Pancreas (tissue), 10 donors: ENCODE measurements at places on chromosomes 1 and 21.

GRCh38 chr1:33120436-33121231 lies 39.7 kb downstream of the AZIN2 start:
- DNase-seq = no peak

GRCh38 chr21:36538761-36539160 lies 58.8 kb upstream of the CLDN14 start:
- no peak for DNase-seq

- DNase-seq = no peak
These were observed 6.9 kb downstream of the CAMK1G start for GRCh38 chr1:209590405-209590804.

GRCh38 chr1:62337706-62338631 lies 18.7 kb upstream of the KANK4 start:
- DNase-seq = no peak

- DNase-seq = no peak
These were observed 316.8 kb downstream of the SETD4 start for GRCh38 chr21:35743571-35743970.

- DNase-seq = peak; percentile 16
These were observed 54.7 kb downstream of the RBM11 start for GRCh38 chr21:14270631-14271030.

DNA sequence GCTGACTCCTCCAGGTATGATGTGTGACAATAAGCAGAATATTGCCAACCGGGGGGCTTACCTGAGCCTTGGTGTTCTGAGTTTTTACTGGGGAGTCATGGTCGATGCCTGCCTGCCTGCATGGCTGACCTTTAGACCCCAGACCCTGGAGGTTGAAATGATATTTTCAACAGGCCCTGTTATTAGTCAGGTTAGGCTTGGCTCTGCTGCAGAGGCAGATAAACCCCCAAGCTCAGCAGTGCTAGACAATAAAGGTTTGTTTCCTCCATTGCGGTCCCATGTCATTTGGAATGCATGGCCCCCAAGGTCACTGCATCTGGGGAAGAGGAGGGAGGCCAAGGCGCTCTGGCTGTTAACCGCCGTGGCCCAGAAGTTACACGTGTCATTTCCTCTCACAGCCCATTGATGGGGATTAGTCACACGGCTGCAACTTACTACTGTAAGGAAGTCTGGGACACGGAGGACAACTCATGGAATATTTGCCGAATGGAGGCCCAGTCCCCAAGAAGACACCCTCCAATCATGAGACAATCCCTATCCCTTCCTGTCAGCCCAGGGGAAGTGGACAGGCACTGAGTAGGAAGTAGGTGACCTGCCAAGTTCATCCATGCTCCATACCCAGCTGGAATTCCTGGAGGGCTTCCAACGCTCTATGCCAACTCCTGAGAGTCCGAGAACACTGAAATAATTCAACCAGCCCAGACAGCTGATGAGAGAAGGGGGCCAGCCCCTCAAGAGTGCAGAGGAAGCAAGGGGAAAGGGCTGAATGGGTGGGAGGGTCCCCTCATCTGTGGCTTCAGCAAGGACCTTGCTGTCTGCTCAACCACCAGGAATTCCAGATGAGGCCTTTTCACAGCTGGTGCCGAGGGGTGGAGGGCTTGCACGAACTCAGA lies 97.3 kb downstream of the TAS1R2 start:
- no peak for DNase-seq

DNA sequence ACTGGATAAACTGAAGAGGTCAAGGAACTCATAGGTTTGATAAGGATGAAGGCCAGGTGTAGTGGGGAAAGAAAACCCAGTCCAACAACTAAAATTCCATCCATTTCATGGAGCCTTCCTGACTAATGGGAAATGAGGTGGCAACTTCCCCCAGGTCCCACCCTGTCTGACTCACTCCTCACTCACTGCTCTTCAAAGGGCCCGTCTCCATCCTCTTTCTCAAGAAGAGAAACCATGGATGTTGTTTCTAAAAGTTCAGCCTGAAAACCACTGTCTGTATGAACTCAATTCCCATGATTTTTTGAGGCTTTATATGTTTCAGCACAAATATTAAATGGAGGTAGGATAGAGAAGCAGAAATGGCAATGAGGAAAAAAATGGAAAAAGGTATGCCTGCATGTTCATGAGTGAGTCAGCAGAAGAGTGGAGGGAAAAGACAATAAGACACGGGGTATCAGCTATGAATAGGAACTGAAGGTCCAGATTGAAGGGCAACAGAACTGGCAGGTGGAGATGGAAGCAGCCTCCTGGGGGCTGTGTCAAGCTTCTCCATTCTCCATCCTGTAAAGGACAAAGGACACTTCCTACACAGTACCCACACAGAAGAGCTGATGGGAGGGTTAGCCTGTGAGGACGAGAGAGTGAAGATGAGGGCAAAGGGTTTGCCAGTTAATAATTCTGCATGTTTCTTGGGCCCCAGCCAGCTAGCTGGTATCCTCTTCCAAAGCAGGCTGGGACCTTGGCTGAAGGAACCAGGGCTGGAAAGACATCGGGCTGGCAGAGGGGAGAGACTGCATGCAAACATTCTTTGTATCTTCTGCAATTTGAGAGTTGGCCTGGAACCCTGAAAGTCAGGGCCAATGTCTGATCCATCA lies 5.5 kb upstream of the ELOVL1 start:
- no peak for DNase-seq

DNA sequence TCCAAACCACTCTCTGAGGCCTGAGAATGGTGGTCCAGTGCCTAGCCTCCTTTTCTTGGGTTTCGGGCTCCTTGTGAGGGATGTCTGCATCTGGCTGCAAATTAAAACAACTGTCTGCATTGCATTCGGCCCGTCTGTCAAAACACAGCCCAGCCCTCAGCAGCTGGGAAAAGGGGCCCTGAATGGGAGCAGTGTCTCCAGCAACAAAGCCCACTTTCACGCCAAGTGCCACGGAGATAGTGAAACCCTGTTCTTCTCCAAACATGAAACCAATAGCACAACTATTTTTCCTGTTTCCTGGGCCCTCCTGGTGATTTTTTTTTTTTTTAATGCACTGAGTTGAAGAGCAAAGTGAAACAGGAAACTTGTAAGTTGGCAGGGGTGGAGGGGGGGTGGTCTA lies 138.4 kb downstream of the PLXNA2 start:
- no peak for DNase-seq

DNA sequence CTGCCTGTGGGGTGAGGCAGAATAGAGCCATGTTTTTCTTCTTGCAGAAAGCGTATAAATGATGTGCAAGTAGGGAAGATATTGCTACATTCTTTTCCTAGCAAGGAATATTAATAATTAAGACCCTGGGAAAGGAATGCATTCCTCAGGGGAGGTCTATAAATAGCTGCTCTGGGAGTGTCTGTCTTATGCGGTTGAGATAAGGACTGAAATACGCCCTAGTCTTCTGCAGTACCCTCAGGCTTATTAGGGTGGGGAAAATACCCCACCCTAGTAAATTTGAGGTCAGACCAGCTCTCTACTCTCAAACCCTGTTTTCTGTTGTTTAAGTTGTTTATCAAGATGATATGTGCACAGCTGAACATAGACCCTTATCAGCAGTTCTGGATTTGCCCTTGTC lies 155.9 kb upstream of the HMCN1 start:
- DNase-seq = no peak

DNA sequence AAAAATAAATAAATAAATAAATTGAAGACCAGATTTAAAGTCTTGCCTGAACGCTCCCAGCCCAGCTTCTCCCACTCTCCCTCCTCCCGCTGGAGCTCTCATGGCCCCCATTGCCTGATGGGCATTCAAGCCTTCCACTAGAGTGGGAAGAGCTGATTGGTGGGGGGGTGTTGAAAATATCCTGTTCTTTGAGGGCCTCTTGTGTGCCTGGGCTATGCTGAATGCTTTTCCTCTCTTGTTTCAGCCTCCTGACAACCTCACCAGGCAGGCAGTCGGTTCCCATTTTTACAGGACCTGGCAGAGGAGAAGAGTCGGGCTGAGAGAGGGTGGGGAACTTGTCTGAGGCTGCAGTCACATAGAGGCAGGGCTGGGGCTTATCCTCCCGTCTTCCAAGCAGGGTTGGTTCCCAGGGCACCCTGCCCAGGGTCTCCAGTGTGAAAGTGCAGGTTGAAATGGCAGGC lies 59.2 kb upstream of the SSBP3 start:
- DNase-seq = no peak

GRCh38 chr1:119108988-119109387 lies 31.5 kb downstream of the WARS2 start:
- DNase-seq = no peak

DNA sequence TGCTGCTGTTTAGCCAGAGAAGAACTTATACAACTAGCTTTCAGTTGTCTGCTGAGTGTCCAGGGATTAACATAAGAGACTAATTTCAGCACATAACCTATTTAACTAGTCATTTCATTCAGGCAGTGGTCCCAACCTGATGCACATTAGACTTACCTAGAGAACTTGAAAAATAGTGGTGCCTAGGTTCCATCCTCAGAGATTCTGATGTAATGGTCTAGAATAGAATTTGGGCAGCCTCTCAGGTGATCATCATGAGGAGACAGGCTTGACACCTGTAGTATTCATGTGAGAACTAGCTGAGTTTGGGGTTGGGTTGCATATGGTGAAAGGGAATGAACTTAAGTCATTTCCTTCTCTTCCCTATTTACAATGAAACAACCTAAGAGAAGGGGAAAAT lies 24.8 kb downstream of the CNST start:
- no peak for DNase-seq

DNA sequence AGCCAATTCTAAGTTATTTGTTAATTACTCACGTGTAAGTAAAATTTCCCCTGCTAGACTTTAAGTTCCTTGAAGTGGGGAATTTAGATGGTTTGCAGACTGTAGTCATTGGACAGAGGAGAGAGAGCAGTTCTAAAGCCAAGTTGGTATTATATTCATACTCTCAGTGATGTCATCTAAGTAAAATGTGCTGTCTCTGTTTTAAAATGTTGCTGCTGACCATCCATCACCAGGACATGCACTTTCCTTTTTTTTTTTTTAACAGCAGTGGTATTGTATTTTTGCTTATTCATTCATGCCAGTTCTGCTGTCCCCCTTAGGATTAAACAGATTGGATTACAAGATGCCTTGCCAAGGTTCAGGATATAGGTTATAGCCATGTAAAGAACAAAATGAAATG lies 2.3 kb downstream of the TTLL7 start:
- no peak for DNase-seq

GRCh38 chr1:92599184-92599583 lies 112.5 kb upstream of the GFI1 start:
- DNase-seq = no peak

GRCh38 chr1:82185084-82185483 lies 384.4 kb downstream of the ADGRL2 start:
- DNase-seq = no peak

- DNase-seq = no peak
These were observed 87.7 kb downstream of the INTS7 start for GRCh38 chr1:211947396-211948295.

DNA sequence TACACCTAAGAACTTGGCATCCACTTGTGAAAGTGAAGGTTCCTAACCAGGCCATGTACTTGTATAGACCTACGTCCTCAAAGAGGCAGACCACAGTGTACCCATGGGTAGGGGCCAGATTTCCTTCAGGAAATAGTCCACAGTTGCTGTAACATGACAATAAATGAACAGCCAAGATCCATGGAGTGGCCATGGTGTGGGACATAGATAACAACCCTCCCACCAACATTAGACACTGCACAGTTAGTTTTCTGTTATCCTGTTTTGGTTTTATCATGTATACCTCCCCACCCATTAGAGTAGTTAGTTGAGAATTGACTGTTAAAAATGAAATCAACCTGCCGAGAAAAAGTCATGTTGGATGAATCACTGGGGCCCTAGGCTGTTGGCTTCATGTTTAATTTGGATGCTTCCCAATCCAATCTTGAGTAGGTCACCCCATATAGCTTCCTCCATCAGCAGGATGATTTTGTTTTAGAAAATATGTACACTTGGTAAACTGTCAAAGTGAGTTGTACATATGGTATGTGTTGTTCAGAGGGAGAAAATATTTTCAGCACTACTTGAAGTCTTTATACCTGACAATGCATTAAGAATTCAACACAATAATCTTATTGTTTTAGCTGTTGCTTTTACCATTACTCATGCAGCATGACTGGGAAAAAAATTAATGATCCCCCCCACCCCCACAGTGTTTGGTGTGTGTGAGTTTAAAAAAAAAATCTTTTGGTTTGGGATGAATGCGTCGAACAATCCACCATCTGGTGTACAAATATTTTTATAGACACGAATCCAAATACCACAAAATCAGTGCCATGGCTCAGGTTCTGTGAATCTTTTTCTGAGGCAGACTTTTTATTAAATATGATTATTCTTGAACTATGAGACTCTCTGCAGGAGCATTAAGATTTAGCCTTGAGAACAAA lies 88.3 kb upstream of the ARHGAP29 start:
- peak; percentile 32 for DNase-seq

- DNase-seq = no peak
These were observed 512.7 kb upstream of the ZRANB2 start for GRCh38 chr1:71593523-71593922.

GRCh38 chr1:972726-973458 lies 6.6 kb downstream of the PLEKHN1 start:
- no peak for DNase-seq

DNA sequence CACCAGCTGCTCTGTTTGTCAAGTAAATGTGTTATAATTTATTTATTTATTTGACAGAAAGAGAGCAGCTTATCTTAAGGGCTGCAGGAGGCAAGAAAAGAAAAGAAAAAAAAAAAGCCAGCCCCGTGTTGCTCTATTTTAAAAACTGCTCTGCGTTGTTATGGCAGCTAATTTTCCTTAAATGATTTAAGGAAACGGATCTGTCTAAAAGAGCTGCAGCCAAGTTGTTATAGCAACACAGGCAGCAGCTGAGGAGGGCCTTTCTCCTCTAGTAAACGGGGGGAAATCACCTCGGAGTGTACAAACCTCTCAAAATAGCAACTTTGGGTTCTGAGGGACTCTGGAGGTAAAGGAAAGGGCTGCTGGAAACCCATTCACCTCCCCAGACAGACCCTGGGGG lies 149.2 kb downstream of the BEND5 start:
- DNase-seq = no peak

DNA sequence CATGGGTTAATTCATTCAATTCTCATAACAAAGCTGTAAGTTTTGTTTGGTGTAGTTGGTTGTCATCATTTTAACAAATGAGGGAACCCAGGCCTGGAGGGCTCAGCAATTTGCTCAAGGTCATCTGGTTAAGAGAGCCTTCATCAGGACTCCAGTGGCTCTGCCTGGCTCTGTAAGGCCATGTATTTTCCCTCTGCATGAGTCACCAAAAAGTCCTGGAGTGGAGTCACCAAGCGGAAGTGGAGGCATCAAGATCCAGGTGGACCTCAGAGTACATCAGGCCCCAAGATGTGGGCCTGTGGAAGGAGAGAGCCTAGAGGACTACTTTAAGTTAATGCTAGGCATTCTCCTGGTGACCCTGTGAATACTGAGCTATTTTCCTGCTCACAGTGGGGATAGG lies 30.0 kb upstream of the RBM15 start:
- no peak for DNase-seq

DNA sequence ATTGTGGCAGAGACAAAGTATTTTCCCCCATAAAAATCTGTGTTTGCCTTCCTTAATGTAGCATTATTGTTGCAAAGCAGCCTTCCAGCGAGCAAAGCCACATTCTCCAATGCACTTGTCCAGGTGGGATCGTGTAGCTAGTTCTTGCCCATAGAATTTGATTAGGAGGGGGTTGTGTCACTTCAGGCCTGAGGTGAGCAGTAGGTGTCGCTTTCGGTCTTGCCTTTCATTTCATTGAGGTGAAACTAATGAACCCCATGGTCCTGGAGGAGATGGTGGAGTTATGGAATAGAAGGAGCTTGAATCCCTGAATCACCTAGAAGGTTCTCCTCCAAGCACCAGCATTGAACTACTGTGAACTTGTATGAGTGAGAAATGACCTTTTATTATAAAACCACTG lies 318.9 kb upstream of the PBX1 start:
- peak; percentile 23 for DNase-seq
